ENCODE measurements at places on chromosomes 6 and 20.

- no peak for DNase-seq
Measured at GRCh38 chr6:118965371-118965770, 30.4 kb upstream of the MCM9 start.

DNA sequence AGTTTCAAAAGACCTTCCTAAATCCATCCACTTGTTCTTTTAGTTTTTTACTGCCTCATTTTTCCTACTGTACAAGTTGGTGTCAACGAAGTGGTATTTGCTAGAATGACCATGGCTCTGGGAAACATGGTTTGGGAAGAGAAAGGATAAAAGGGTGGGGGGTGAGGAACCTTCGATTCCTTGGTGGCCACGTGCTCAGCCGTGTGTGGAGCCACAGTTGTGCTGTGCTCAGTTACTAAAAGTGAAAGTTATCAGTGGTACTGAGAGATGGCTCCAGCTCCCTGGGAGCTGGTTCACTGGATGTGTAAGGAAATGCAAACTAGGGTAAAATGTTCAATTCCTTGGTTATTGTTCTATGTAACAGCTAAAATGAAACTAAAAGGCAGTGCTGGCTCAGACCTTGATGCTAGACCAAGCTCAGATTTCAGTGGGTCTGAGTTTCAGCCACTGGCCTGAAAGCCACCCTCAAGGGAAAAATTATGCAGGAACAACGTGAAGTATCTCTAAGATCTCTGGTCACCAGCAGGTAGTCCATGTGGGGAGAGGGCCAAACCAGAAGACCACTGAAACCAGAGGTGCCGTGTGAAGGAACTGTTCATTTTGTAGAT is 7.4 kb upstream of the SLC22A2 start:
- DNase-seq = peak; percentile 18

DNA sequence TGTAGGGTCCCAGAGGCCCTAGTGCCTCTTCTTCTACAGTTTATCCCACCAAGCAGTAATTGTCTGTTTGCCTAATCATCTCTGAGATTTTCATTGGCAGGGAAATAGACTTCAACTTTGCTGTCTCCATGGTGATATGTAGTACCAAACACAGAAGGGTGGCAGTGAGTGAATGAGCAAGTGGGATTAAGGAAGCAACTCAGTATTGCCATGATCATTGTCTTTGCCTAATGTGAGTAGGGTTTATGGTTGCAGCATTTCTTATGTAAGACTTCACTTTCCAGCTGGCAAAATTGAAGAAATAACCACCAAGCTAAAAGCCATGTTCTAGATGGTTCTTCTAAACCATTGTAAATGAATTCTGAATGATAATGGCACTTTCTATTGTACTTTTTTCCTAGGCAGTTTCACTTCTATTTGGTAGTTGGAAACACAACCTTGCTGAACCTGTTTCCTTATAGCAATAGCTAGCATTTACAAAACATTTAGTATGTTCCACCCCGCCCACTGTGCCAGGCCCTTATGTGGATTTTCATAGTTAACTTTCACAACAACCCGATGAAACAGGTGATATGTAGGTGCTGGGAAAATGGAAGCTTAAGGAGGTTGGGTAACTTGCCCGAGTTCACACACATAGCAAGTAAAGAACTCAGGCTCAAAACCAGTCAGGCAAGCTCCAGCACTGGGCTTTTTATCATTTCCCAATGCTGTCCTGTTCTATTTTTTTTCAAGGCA is 32.0 kb downstream of the ZC2HC1B start:
- no peak for DNase-seq

- no peak for DNase-seq
Measured at GRCh38 chr6:63740709-63741108, 105.1 kb downstream of the PHF3 start.

DNA sequence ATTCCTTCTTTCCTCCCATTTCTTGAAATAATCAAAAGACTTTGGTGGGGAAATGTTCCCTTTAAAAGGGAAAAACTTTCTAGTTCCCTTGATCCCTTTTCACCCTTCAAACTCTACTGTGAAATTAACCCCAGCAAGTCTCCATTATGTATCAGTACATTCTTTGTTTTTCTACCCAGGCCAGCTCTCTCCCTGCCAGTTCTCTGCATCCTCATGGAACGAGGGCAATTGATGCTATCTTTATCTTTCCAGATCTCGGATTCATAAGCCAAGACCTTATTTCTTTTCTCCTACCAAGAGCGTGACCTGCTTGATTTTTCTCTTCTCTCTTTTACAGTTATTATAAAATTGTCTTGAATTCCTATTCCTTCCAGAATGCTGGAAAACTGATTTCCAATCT is 75.8 kb downstream of the ADGRB3 start:
- DNase-seq = no peak

GRCh38 chr6:33716379-33716778 is 4.9 kb upstream of the UQCC2 start:
- no peak for DNase-seq

DNA sequence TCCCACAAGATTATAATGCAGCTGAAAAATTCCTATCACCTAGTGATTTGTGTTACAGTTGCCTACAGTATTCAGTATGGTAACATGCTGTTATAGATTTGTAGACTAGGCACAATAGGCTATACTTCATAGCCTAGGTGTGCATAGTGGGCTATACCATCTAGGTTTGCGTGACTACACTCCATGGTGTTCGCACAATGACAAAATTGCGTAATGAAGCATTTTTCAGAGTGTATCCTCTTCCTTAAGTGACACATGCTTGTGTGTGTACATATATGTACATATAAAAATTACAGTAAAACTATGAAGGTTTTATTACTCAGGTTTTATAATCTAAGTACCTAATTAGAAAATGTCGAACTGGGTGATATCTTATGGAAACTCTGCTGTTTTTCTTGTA is 133.0 kb downstream of the FARS2 start:
- no peak for DNase-seq

DNA sequence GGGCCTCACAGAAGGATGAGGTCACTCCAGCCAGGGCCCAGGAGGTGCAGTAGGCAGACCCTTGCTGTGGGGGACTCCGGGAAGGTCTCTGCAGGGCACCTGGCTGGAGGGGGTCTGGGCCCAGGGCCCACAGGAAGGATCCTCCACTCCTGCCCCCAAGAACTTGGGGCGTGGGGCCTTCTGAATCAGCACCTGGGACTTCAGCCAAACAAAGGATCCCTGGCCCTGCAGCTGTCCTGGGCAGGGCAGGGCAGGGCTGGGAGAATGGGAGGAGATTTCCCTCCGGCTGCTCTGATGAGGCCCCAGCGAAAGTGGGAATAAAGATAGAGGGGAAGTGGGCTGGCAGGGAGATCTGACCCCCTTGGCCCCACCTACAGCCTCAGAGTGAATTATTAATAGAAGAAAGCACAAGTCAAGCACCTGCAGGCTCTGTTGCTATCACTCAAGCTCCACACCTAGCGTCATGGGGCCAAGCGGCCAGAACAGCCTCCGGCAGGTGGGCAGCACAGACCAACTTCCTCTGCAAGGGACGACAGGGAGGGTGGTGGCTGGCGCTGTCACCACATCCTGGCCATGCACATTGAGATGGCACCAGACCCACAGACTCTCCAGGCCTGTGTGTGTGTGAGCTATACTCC is 61.6 kb upstream of the MRPS10 start:
- DNase-seq = no peak

DNA sequence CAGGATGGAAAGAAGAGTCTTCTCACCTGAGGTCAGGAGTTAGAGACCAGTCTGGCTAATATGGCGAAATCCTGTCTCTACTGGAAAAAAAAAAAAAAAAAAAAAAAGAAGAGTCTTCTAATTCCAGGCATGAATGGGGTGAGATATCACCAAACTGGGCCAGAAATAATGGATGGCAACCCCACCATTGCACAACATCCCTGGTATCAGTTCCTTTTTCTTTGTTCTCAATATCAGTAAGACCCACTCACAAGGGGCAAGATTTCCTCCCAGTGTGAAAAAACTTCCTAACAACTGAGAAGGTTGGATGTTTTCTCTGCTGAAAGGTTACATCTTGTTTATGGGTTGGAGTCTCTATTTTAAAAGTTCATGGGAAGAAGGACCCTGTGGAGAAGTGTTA is 23.6 kb upstream of the NR2E1 start:
- DNase-seq = peak; percentile 33

- peak; percentile 9 for DNase-seq
Measured at GRCh38 chr20:19552221-19553180, 205.6 kb upstream of the RIN2 start.

DNA sequence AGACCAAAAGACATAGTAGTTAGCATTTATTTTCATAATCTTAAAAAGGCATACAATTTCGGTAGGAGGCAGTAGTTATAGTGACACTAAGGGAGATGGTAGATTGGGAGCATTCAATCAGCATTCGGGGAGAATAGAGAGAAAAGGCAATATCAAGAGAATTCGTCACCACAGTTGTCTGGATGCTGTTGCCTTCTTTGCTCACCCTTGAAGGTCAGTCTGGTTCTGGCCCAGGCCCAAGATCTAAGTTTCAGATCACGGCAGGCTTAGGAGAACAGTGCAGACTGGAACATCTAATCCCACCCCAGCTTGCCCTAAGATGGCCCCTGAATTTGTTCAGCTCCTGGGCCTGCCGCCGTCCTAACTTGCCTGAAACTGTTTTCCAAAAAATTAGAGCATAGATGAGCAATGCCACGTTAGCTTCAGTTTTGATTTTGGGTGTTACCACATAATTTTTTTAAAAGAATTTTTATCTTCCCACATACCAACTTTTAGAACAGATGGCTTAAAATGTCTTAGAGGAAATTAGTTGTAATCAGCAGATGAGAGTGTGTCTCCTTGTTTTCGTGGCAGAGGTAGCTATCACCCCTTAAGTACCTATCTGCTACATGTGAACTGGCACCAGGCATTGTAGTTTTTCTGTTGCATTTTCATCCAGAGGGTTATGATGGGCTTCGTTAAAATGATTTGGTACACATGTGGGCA is 8.3 kb upstream of the CEP85L start:
- DNase-seq = no peak

DNA sequence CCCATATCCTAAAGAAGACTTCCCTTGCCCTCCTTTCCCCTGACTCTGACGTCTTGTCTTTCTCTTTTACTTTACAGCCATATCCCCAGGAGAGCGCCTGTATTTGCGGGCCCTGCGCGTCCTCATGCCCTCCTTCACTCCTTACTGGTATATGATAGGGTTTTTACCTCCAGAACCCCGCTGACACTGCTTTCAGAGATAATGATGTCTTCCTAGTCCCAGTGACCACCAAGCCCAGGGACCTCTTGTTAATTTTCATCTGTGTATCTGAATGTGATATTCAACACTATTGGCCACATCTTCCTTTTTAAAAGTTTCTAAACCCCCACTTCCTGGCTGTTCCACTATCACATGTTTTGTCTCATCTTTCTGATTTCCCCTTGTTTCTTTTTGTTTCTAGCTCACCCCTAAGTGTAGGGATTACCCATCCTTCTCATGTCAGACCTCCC is 102.0 kb downstream of the HIVEP1 start:
- no peak for DNase-seq

GRCh38 chr20:59455402-59456341 is 148.7 kb upstream of the PHACTR3 start:
- peak; percentile 9 for DNase-seq

GRCh38 chr6:49336514-49337131 is 126.4 kb downstream of the MMUT start:
- peak; percentile 92 for DNase-seq

- no peak for DNase-seq
Measured at GRCh38 chr6:2917065-2917464, 14.0 kb upstream of the SERPINB9 start.

DNA sequence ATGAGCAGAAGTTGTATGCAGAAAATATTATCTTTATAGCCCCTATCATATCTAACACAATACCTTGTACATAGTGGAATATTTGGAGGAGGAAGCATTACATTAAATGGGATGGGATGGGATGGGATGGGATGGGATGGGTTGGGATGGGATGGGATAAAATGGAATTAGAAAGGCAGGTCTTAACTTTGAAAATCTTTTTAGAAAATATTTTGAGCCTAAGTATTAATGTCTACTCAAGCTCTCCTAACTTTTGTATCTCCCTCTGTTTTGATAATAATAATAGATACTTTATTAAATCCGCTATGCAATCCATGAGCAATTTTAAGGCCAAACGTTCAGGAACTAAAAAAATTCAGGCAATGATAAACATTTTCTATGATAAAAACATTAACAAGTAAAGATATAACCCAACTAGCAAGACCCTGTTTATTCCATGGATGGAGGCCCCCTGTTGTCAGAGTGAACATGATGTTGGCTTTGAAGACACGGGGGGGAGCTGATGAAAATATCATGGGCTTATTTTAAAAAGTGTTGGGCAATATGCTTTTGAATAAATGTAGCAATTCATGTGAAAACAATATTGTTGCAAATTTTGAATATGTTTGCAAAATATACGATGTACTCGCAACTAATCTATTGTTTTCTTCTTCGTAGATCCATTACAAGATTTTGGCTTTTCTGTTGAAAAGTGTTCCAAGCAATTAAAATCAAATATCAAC is 35.9 kb downstream of the LY86 start:
- no peak for DNase-seq

- DNase-seq = no peak
Measured at GRCh38 chr6:39211183-39211582, 18.1 kb downstream of the KCNK5 start.

- peak; percentile 67 for DNase-seq
Measured at GRCh38 chr20:2300420-2300819, 4.6 kb downstream of the TGM3 start.

- DNase-seq = no peak
Measured at GRCh38 chr20:9515741-9516233, 1.4 kb downstream of the LAMP5 start.

DNA sequence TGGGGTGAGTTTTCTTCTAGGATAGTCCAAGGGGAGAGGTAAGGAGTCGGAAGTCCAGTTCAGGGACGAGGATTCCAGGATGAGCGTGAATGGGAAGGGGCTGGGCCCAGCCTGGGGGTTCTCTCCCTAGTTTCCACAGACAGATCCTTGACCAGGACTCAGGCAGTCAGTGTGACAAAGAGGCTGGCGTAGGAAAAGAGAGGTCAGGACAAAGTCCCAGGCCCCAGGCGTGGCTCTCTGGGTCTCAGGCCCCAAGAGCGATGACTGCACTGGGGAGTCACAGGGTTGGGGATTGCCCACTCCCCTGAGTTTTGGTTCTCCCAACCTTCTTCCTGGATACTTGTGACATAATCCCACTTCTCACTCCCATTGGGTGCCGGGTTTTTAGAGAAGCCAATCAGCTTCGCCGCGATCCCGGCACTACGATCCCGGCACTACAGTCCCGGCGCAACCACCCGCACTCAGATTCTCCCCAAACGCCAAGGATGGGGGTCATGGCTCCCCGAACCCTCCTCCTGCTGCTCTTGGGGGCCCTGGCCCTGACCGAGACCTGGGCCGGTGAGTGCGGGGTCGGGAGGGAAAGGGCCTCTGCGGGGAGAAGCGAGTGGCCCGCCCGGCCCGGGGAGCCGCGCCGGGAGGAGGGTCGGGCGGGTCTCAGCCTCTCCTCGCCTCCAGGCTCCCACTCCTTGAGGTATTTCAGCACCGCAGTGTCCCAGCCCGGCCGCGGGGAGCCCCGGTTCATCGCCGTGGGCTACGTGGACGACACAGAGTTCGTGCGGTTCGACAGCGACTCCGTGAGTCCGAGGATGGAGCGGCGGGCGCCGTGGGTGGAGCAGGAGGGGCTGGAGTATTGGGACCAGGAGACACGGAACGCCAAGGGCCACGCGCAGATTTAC is 46.2 kb upstream of the TRIM26 start:
- peak; percentile 23 for DNase-seq

- no peak for DNase-seq
Measured at GRCh38 chr6:165422192-165422591, 112.8 kb upstream of the C6orf118 start.
